Substantia nigra (tissue), 51 donors: ENCODE measurements at places on chromosomes 11 and 22.

GRCh38 chr11:108916290-108916689 lies 251.4 kb downstream of the DDX10 start:
- DNase-seq = no peak

GRCh38 chr22:43829904-43830851 lies 18.1 kb upstream of the EFCAB6 start:
- DNase-seq = no peak

DNA sequence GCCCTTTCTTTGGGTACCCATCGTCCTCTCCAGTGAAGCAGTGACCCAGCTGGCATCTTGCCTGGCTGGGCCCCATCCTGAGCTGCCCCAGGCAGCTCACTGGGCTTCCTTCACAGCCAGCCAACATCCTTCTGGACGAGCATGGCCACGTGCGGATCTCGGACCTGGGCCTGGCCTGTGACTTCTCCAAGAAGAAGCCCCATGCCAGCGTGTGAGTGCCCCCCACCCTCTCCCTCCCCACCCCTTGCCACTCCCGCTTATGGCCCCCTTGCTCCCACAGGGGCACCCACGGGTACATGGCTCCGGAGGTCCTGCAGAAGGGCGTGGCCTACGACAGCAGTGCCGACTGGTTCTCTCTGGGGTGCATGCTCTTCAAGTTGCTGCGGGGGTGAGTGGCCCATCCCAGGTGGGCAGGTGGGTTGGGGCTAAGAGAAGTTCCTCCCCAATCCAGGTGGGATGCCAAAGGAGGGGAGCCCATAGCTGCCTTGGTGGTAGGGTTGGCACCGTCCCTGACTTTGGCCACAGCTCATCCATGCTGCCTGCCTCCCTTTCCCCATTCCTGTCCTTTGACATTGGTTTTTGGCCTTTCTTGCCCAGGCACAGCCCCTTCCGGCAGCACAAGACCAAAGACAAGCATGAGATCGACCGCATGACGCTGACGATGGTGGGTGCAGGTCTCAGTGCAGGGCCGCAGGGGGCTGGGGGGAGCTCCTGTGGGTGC lies 6.8 kb upstream of the ANKRD13D start:
- DNase-seq = no peak

- no peak for DNase-seq
Measured at GRCh38 chr11:105448703-105449079, 161.2 kb upstream of the GRIA4 start.

DNA sequence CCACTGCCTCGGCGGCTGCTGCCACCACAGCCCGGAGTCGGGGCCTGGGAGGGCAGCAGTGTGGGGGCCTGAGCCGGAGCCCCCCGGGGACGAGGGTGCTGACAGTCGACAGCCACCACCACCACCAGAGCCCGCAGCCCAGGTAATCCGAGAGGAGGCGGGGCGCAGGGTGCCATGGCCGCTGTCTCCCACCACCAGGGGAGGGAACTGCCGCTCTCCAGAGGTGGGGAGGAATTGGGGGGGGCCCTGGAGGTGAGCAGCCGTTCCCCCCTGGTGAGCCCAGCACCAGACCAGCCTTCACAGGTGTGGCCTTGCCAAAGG lies 12.6 kb downstream of the TRIOBP start:
- no peak for DNase-seq

DNA sequence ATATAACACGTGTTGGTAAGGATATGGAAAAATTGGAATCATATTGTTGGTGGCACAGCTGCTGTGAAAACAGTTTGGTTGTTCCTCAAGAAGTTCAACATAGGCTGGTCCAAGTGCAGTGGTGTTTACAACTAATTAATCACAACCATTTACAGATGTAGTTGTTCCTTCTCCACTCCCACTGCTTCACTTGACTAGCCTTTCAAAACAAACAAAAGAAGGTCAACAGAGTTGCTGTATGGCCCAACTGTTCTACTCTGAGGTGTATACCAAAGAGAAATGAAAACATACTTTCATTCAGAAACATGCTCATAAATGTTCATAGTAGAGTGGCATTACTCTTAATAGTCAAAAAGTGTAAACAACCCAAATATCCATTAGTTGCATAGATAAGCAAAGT lies 36.6 kb upstream of the ACAT1 start:
- DNase-seq = no peak

DNA sequence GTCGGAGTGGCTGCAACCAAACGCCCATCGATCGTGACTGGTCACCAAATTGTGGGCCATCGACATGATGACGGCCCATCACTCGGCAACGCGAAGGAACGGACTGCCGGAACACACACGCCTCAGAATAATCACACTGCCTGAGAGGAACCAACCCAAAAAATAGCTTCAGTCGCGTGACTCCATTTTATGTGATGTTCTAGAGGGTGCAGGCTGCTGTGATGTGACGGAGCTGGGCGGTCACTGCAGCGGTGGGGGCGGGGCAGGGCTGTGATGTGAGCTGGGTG lies 174.6 kb downstream of the CTTN start:
- no peak for DNase-seq

DNA sequence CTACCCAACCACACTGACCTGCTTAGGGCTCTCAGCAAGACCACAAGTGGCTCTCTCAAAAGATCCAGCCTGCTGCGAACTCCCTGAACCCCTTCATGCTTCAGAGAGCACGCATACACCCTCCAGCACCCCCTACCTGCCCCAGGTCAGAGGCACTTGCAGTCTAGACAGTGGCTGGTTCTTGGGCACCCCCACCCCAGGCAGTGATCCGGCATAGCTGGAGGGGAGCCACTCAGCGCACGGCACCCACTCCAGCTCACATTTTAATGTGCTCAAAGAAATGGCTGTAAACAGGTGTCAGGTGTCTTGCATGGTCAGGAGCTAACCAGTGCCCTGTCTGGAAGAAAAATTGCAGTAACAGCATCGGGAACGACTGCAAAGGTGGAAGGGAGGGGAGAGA lies 140.8 kb downstream of the PKNOX2 start:
- DNase-seq = no peak

- no peak for DNase-seq
Measured at GRCh38 chr22:21736948-21737347, 1.4 kb upstream of the YPEL1 start.
